ENCODE measurements at places on chromosomes 6 and 20. TPM values are rescaled to one million over a fixed set of nuclear protein-coding genes. Genes with fewer than 3 reads are reported as not detected.

GRCh38 chr20:34834459-34834893, 9.0 kb upstream of the NCOA6 start:
- DNase-seq, result no peak

DNA sequence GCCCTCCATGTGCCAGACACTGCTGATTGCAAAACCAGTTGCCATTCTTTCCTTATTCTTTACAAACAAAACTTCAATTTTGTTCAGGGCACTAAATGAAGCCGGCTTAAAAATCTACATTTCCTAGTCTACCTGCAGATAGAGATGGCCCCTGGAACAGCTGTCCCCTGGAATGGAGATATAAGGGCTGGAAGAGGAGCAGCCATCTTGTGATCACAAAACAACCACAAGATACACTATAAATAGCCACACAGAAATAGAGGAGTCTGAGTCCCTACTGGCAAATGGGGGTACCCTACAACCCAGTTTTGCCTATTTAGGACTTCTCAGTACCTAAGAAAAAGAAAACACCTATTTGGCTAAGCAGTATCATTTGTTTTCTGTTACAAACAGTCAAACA, 115.9 kb upstream of the BEND6 start:
- no peak for DNase-seq

DNA sequence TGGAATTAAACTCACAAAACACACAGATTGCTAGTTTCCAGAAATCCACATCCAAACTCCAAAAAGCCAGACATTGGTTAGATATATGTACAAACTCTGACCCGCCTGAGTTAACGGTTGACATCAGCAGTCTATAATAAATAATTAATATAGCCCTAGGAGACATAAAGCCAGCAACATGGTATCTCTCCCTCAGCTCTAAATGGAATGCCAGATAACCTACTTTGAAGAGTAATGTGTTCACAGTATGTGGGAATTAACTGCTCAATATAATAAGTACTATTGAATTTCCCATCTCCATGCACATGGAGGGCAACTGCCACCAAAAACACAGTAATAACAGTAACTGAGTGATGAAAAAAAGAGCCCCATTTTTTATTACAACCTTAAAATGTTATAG, 383.2 kb downstream of the CD83 start:
- no peak for DNase-seq

DNA sequence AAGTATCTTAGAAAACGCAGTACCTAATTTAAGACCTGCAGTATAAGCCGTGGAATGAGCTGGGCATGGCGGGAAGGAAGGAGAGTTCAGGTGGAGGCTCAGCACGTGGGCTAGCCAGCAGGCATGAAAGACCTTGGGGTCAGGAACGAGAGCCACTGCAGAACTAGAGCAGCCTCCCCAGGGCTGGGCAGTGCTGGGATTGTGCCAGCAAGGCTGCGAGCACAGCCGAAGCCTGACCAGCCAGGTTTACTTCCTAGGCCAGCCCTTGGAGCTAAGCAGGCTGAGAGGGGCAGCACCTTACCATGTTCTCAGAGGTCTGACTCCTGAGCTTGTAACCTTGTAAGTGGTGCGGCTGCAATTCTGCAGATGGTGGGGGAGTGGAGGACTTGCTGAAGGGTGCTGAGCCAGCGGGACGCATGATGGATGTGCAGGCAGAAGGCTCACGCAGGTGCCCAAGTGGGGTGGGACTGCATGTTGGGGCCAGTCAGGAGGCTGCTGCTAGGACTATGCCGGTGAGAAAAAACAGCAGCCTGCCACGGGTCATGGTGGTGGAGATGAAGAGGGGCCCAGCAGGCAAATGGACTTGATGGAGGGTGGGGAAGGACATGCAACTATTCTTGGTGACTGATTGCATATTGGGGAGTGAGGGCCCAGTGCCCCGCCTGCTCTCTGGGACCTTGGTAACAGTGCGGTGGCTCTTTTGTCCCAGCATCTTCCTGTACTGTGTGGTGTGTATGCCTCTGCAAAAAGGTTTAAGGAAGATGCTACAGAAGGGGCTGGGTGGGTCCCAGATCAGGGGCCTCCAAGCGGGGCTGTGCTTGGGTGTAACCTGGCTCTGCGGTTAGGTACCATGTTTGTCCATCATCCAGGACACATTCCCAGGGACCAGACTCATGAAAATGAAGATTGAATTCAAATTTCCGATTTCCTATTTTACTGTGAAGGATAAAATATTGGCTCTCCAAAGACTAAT, 37.6 kb upstream of the IRF4 start:
- no peak for DNase-seq

DNA sequence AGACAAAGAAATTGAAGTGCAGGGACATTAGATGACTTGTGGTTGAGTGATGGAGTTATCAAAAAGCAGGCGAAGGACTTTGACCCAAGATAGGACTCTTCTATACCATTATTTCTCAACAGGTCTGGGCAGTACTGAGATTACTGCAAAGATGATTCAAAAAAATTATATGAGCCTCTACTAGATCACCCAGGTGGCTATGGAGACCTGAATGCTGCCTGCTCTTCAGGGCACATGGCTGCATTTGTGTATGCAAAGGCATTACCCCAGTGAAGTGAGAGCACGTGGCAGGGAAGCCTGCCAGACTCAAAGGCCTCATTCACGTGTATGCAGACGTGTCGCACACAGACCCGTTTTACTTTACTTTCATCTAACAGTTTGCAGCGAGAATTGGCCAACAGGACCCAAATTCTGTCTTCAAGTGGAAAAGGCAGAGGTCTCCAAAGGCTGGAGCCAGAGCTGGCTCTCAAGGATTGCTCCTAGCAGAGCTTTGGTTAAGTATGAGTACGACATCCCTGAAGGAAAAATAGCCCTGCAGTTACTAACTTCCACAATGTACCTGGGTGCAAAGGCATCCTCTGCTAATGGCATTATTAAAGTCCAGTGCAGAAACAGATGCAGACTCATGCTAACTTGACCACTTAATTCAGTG, 113.8 kb upstream of the ARMC2 start:
- DNase-seq, result no peak

GRCh38 chr6:124963831-124964763, 1.9 kb downstream of the RNF217 start:
- peak; percentile 44 for DNase-seq

DNA sequence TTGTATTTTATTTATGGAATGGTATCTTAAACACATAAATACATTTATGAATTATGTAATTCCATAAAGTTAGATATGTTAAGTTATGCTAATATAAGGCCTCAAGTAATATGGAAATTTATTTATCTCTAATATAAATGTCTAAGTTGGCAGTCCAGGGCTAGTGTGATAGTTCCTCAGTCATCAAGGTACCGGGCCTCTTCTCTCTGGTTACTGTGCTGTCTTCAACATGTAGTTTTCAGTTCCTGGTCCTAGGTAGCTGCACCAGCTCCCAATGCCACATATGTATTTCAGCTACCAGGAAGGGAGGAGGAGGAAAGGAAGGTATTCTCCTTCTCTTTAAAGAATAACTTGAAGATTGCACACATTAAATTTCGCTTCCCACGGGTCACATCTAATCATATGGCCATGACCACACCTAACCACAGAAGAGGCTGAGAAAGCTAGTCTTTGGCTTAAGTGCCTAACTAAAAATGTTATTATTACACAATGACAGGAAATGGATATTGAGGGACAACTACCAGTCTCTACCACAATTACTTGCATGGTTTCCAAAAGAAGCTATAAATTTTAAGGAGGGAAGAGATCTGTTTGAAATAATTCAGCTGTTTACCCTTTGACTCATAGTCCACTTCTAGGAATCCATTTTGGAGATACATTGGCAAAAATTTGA, 68.6 kb downstream of the BCKDHB start:
- DNase-seq, result no peak

DNA sequence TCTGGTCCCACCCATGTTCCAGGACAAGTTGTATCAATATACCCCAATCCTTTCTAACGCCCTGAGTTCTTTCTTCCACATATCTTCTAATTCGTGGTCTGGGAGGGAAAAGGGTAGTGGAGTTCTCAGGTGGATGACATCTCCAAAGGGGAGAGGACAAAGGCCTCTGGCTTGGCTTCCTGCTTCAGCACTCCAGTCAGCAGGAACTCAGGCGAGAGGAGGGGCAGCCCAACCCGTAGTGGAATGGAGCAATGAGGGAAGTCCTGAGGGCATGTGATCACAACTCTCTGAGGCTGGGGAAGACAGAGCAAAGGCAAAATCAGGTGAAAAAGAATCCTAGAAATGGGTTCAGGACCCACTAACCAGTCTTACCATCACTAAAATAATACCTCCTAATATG, 9.6 kb upstream of the NRM start:
- DNase-seq, result no peak

DNA sequence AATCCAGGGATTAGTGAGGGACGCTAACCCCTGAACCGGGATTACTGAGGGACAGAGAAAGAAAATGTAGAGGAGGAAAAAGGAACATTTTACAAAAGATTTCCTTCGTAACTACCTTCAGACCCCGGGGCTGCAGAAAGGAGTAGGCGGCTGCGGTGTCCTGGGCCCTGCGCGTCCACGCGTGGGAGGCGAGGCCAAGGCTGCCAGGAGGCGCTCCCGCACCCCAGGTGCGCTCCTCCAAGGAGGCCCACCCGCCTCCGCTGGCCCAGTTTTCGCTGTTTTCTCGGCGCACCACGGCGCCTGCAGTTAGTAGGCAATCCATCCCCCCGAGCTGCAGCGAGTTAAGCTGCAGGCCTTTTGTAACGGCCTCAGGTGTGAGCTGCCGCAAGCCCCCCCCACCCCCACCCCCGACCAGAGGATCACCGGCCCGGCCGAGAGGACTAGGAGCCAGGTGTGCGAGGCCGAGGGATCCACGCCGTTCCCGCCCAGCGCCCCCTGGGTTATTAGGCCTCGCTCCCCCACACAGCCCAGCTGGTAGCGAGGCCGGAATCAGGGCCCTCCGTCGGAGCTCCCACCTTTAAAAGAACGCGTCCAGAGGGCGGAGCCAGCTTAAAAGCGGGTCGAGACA, 380.3 kb upstream of the ARID1B start:
- peak; percentile 34 for DNase-seq

DNA sequence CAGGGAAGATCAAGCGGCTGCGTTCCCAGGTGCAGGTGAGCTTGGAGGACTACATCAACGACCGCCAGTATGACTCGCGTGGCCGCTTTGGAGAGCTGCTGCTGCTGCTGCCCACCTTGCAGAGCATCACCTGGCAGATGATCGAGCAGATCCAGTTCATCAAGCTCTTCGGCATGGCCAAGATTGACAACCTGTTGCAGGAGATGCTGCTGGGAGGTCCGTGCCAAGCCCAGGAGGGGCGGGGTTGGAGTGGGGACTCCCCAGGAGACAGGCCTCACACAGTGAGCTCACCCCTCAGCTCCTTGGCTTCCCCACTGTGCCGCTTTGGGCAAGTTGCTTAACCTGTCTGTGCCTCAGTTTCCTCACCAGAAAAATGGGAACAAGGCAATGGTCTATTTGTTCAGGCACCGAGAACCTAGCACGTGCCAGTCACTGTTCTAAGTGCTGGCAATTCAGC, 51.6 kb upstream of the TTPAL start:
- no peak for DNase-seq

GRCh38 chr20:57654363-57654997, 34.3 kb upstream of the ZBP1 start:
- DNase-seq, result peak; percentile 73

DNA sequence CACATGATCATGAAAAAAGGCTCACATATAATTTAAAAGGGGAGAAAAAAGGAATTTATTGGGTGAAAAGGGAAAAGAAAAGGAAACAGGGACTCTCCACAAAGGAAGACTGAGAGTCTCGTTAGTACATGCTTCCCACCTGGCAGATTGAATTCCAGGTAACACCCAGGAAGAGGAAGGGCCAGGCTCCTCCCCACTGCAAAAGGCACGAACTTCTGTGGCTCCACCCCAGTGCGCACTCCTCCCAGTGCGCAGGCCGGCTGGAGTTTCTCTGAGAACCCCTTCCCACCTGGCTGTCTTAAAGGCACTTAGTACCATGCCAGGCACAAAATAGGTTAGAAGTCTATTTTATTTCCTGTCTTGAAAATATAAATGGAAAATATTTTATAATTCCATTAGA, 129.8 kb downstream of the COL12A1 start:
- DNase-seq, result no peak

DNA sequence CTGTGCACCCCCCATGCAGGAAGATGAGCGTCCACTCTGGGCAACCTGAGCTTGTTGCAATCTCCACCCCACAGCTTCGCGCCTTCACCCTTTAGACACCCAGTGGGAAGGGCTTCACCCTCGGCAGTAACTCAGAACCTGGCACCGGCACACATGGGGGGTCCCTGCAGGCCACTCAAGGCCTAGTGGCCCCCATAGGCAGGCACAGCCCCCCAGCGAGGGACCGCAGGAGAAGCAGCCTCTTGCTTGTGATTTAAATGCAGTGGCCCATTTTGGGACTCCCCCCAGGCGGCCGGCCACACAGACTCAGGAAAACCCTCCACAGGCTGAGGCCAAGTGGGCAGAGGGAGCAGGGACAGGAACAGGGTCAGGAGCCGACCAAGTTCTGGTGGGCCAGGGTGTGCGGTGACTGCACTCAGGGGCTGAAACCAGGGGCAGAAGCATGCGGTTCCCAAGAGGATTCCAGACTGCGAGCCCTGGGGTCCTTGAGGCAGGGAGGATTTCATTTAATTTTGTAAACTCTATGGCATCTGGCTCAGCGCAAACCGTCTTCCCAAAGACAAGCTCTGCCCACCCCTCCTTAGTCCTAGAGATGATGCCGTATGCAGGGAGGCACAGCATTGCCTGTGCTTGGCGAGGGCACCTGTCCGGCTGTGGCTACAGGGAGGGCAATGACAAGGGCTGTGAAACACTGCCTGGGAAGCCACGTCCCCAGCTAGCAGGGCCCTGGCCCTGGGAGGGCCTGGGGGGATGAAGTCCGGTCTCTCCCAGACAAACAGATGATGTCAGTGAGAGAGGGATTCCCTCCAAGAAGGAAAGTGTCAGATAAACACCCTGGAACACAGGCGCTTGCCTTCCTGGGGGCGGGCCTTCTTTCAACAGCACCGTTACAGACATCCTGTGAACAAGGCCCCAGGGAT, 52.9 kb upstream of the GPR31 start:
- no peak for DNase-seq

DNA sequence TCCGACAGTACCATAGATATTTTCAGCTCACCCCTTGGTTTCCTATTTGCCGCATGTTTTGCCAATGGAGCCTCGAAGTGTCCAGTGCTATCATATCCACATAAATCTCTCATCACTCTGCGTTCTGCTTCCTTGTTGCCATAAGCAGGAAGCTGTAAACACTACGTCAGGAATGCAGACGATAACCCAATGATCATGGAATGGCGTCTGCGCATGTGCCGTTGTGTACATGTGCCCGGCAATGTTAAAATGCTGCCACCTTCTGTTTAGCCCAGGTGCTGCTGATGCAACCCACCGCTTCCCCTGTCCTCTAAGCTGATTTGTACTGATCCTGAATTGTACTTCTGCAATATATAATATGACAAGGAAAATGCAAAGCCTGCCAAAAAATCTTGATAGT, 607.5 kb downstream of the HDGFL1 start:
- no peak for DNase-seq

- DNase-seq, result no peak
These were observed 1.4 kb upstream of the KCNK5 start for GRCh38 chr6:39230654-39231035.

PDYN gene
- not detected for total RNA-seq

CSNK2B gene
- 127 TPM for total RNA-seq

GHRH gene
- not detected for total RNA-seq

MDFI gene
- total RNA-seq, result 24.4 TPM

C6orf15 gene
- total RNA-seq, result not detected

Measured in ovary (tissue), 10 donors.